ENCODE measurements at places on chromosomes 4 and X. TPM values are rescaled to one million over a fixed set of nuclear protein-coding genes. Genes with fewer than 3 reads are reported as not detected.

DNA sequence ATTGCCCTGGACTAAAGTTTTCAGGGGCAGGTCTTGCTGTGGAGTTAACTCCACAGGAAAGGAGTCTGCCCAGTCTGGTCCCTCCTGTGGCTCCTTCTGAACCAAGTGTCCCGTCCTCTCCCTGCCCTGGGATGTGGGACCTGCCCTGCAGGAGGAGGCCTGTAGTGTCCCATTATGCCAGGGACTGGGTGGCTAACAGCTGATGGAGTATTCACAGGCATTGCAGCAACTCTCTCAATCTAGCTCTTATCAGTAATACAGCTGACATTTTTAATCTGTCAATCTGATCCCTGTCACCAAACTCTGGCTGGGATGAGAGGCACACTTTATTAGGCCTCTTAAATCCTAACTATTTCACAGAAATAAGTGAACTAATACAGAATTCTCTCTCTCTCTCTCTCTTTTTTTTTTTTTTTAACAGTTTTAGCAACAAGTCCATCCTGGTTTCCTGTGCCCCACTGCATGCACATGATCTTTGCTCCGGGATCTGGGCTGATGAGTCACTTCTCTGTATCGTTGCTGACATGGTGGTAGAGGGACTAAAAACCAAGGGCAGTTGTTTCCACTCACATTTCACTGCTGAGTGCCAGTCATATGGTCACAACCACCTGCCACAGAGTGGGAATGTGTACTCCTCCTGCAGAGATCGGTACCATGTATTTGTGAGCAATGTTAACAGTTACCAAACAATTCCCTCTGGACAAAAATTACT, 39.1 kb downstream of the HAND2 start:
- H3K36me3 ChIP-seq: no peaks in the 10 kb centered on the region
- no peak overlapping the region for H3K4me3 ChIP-seq
- H3K4me1 ChIP-seq: peaks cover 45% of the 10 kb centered on the region
- peak; percentile 73 for DNase-seq

GRCh38 chr4:13642170-13642950, 14.8 kb upstream of the BOD1L1 start:
- no peaks in the 10 kb centered on the region for H3K27me3 ChIP-seq
- no peaks in the 10 kb centered on the region for H3K36me3 ChIP-seq
- no peak overlapping the region for H3K4me3 ChIP-seq
- no peak overlapping the region for H3K27ac ChIP-seq
- 0 out of 2 replicates have a peak, but pooled peaks cover 7% of the 10 kb centered on the region for H3K4me1 ChIP-seq

DNA sequence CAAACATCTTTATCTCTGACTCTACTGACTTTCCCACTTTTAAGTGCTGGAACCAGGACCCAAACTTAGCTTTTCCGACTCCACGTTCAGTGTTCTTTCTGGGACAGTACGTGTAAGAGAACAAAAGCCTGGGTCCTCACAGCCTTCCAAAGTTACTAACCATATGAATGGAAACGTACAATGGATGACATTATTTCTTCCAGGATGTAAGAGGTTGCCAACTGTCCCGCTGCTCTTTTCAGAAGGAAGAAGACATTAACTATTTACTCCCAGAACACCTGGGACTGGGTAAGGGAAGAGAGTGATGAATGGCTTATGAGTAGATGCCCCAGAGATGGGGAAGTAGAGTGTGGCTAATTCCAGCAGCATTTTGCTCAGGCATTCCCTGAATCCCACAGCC, 114.7 kb downstream of the TRAPPC11 start:
- H3K4me3 ChIP-seq: no peak overlapping the region
- no peak overlapping the region for H3K27ac ChIP-seq
- no peaks in the 10 kb centered on the region for H3K4me1 ChIP-seq
- H3K36me3 ChIP-seq: no peaks in the 10 kb centered on the region
- H3K27me3 ChIP-seq: peaks cover 7% of the 10 kb centered on the region

DNA sequence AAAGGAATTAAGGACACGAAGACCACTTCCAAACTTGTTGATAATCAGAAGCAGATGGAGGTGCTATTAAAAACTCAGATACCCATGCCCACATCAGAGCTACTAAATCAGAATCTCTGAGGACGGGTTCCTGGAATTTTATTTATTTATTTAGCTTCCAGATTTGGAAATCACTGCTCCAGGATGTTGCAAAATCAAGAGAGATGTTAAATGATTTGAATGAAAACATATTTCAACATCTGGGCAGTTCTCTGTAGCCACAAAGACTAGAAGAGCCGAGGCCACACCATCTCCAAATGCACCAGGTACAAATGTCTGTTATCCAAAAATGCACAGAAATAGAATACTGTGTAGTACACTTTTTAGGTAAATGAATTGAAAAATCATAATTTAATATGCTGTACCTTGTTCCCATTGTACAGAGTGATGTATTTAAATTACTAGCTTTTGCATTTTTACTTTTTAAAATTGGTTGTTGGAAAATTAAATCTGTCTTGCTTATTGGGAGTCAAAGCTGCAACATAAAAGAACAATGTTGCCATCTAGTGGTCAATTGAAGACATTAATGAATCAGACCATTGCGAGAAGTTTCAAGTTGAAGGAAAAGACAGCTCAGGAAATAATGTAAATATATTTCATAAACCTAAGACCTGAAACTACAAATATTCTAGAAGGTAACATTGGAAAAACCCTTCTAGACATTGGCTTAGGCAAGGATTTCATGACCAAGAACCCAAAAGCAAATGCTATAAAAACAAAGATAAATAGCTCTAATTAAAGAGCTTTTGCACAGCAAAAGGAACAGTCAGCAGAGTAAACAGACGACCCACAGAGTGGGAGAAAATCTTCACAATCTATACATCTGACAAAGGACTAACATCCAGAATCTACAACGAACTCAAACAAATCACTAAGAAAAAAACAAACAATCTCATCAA, 151.3 kb upstream of the TTC29 start:
- no peaks in the 10 kb centered on the region for H3K36me3 ChIP-seq
- no peaks in the 10 kb centered on the region for H3K27me3 ChIP-seq
- peak; percentile 70 for DNase-seq
- H3K4me3 ChIP-seq: no peak overlapping the region

DNA sequence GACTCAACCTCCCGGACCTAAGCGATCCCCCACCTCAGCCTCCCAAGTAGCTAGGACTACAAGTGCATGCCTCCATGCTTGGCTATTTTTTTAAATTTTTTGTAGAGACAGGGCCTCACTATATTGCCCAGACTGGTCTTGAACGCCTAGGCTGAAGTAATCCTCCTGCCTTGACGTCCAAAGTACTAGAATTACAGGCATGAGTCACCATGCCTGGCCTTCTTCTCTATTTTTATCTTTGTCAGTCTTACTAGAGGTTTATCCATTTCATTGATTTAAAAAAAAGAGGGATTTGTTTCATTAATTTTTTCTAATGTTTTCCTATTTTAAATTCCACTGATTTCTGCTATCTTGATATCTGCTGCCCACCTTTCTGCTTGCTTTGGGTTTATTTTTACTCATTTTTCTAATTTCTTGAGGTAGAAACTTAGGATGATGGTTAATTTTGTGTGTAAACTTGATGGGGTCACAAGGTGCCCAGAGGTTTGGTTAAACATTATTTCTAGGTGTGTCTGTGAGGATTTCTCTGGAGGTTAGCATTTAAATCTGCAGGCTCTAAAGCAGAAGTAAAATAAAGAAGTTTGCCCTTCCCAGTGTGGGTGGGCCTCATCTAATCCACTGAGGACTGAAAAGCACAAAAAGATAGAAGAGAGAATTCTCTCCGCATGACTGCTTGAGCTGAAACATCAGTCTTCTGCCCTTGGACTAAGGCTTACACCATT, 116.2 kb upstream of the DCLK2 start:
- H3K27ac ChIP-seq: no peak overlapping the region
- no peaks in the 10 kb centered on the region for H3K4me1 ChIP-seq
- H3K4me3 ChIP-seq: no peak overlapping the region
- H3K27me3 ChIP-seq: no peaks in the 10 kb centered on the region

DNA sequence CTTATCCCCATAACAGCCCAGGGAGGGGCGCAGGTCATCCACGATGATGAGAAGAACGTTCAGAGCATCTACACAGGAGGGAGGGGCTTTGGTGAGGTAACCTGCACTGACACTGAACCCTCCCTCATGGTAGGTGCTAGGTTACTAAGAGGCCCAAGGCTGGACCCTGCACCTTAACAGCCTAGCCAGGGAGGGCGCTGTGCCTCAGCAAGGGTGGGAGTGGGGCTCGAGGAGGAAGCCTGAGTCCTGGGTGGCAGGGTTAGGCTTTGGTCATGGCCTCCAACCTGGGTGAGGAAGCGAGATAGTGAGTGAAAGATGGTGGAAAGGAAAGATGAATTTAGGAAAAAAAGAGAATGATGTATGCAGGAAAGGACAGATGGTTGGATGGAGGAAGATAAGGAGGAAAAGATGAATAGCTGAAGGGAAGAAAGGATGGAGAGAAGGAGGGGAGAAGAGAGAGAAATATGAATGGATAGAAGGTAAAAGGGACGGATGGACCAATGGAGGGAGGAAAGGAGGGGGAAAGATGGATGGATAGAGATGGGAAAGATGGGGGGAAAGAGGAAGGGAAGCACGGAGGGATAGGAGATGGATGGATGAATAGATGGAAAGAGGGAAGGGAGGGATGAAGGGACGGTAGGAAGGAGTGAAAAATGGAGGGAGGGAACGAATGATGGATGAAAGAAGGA, 736 bp downstream of the IDS start:
- peak overlapping the region; percentile 93 for H3K27ac ChIP-seq
- H3K4me1 ChIP-seq: no peaks in the 10 kb centered on the region
- no peaks in the 10 kb centered on the region for H3K27me3 ChIP-seq
- DNase-seq: peak; percentile 59

DNA sequence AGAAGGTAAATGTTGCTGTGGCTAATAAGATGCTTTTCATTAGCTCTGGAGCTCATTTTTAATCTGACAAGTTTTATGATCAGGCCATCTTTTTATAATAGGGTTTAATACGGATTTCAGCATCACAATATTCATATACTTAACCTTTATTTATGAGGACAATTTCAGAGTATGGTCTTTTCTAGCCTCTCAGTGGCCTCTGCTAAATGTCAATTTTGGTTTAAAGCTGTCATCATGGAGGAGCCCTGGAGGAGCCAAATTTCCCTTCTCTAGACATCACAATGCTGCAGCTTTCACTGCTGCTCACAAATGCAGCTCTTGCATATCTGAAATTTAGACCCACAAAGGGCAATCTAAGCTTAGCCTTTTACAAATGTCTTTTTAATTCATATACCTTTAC, 510.4 kb downstream of the PCDH7 start:
- DNase-seq: no peak
- no peaks in the 10 kb centered on the region for H3K4me1 ChIP-seq
- H3K27me3 ChIP-seq: no peaks in the 10 kb centered on the region
- no peak overlapping the region for H3K27ac ChIP-seq

The DCAF4L1 gene
- total RNA-seq: not detected

The SLC49A3 gene
- 9.1 TPM for total RNA-seq

The CCDC120 gene
- total RNA-seq: not detected

Data from GM23248 (cell line).